Tongue (tissue), 3 donors: ENCODE measurements at places on chromosomes 6 and 20. TPM values are rescaled to one million over a fixed set of nuclear protein-coding genes. Genes with fewer than 3 reads are reported as not detected.

DNA sequence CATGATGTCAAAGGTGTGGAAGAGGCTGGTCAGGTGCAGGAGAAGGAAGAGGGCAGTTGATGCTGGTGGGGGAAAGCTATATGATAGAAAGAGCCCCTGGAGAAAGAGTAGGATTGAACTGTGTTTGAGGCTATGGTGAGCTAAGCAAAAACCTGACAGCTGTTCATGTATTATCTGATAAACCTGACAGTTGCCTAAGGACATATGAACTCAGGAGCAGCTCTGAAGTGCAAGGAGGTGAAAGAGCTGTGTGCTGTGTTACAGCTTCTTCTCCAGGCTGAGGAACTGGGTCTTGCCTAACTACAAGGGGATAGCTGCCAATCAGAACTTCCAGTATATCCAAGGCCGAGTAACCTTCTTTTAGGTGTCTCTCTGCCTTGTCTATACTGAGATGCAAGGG lies 81.8 kb downstream of the LCA5 start:
- DNase-seq, result no peak

DNA sequence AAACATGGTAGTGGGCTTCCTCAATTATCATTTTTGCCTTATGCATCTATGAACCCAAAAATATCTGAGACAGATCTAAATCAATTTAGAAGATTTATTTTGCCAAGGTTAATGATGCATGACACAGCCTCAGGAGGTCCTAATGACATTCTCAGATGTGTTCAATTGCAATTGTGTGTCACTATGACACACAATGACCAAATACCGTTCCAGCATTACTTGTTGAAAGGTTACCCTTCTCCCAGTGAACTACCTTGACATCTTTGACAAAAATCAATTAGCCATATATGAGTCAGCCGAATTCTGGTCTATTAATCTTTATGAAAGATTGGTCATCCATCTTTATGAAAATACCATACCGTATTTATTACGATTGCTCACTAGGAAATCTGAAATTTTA lies 592.5 kb upstream of the GJE1 start:
- no peak for DNase-seq

EYS gene
- total RNA-seq, result 1.0 TPM

GRCh38 chr6:169859978-169860703 lies 108.7 kb downstream of the ERMARD start:
- no peak for DNase-seq

USP49 gene
- 4.1 TPM for total RNA-seq

- DNase-seq, result no peak
Observed at GRCh38 chr6:128572294-128572693, 51.9 kb upstream of the PTPRK start.

RFX6 gene
- not detected for total RNA-seq

- DNase-seq, result no peak
Observed at GRCh38 chr6:52595796-52596130, 18.9 kb upstream of the TRAM2 start.

HLA-DQB1 gene
- not detected for total RNA-seq
